ENCODE measurements at places on chromosomes 3 and 15.

DNA sequence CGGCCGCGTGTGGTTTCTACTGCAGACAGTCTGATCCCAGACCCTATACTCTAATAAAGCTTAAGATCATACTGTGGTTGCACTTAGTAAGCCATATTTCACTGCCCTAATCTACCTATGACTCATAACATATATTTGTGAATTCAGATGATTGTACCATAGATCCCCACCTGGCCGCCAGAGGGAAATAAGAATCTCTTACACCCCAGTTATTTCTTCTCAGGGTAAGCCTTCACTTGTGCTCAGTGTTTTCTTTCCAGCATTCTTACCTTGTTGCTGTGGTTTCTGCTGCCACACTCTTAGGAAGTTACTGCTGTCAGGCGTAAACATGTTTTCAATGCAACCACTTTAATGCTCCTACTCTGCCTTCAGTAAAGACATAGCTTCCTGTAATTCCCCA is 105.9 kb downstream of the B3GALNT1 start:
- no peak for DNase-seq

DNA sequence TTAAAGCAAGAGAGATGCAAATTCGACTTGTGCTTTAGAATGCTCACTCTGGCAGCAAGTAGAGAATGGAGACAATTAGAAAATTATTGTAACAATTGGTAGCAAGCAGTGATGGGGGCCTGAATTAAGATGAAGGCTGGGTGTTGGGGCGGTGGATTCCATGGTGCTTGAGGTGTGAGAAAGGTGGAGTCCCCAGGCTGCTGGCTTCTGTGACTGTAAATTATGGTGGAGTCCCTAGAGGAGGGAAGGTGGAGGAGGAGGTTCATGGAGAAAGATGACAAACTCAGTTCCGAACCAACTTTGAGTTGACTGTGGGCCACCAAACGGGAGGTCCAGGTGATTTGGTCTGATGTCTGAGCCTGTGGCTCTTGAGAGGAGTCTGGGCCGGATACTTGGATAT is 10.7 kb upstream of the SMAD3 start:
- no peak for DNase-seq

DNA sequence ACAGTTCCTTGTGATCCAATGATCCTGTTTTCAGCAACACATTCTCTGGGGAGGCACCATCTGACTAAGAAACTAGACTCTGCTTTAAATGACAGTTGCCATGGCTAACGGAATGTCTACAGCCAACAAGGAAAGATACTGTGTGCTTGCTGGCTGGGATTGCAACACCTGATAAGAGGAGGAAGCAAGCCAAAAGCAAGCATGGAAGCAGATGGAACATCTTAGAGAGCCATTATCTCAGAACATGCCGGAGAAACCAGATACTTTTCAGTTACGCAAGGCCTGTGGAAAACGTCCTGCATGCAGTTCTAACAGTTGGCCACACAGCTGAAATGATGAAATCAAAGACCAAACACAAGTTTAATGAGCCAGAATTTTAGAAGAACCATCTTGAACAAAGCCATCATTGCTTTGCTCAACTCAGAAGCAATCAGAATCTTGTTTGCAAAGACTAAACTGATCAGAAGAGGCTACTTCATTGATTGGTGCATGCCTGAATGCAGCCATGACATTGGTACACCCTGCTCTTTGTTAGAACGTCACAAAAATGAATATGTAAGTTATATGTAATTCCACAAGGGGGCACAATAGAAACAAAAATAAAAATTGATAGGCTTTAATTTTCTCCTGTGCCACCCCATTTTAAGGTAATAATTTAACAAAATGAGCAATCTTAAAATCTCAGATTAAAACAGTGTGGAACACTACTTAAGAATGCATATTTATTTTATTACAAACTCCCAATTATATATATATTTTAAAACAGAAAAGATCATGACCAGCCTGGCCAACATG is 50.8 kb downstream of the GXYLT2 start:
- peak; percentile 76 for DNase-seq

DNA sequence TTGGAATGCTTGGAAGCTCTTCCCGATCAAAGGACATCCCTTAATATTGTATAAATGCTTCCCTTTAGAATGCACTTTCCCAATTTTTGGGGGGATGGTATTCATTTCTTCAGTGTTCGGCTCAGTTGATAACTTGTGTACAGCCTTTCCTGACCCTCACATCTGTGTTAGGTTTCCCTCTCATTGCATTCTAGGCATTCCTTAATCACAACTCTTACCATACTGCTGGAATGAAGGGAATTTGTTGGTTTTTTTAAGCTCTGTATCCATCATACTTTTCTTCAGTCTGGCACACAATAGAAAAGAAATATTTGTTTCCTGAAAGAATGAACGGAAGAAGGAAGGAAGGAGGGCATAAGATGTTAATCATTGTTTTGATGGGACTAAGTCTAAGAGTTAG is 119.5 kb downstream of the CHST2 start:
- no peak for DNase-seq

DNA sequence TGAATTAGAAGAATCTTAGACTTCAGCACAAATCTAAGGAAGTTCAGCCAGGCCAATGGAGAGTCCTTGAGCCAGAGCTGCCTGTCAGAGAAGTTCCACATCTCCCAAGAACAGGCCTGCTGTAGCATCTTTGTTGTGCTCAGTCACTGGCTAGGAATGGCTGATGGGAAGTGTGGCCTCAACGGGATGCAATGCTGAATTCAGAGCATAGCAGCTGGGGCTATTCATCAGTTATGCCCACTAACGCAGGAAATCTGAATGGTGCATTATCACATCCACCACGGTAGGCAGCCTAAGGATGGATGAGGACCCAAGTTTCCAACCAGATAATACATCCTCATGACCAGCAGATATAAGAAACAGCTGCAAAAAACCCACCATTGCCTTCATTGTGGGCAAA is 3.2 kb upstream of the EIF1B start:
- DNase-seq, result no peak

DNA sequence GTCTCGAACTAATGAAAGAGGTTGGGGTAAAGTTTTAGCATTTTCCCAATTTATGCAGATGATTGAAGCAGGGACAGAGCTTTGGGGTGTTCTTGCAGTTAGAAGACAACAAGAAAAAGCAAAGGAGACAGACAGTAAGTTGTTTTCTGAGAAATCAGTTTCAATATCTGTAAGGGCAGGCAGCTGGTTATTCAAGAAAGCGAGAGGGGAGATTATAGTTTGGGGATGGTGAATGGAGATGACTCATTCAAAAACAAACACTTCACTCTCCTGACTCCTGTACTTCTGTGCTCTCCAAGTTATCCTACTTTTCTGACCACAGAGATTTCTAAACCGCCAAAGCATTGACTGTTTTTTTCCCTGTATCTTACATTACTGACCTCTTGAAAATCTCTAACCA is 352.0 kb downstream of the GAP43 start:
- no peak for DNase-seq
